Kidney (tissue), 22 donors: ENCODE measurements at places on chromosomes 6 and 20. TPM values are rescaled to one million over a fixed set of nuclear protein-coding genes. Genes with fewer than 3 reads are reported as not detected.

DNA sequence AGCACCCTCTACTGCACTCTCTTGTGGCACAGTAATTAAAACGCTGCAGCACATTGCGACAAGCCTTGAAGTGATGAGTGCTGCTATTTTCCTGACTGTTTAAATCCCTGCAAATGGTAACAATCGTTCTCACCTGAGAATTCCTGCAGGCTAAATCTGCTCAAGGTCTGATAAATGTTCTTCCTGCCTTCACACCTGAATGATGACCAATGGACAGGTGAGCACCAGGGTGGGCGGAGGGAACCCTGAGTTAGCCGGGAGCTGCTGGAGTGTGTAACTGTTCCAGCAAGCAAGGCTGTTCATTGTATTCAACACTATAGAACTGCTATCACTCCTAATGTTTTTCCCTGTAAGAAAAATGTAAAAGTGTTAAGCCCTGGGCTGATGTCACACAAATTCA is 4.0 kb downstream of the DACT2 start:
- peak; percentile 82 for DNase-seq

DNA sequence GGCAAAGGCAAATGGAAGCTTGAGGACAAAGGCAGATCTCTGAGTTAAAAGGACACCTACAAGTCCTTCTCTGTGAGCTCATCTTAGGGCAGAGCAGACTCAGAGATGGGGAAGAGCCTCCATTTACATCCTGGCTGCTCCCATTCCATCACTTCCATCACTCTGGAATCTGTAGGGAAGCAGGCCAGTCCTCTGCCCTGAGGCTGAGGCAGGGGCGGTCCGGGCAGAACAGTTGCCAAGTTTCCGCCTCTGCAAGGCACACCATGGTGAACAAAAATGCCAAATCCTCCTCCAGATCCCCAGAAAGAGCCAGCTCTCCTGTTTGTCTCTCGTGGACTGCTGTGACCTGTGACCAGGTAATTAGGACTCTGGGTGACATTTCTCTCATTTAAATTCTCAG is 209.6 kb upstream of the SSTR4 start:
- no peak for DNase-seq

DNA sequence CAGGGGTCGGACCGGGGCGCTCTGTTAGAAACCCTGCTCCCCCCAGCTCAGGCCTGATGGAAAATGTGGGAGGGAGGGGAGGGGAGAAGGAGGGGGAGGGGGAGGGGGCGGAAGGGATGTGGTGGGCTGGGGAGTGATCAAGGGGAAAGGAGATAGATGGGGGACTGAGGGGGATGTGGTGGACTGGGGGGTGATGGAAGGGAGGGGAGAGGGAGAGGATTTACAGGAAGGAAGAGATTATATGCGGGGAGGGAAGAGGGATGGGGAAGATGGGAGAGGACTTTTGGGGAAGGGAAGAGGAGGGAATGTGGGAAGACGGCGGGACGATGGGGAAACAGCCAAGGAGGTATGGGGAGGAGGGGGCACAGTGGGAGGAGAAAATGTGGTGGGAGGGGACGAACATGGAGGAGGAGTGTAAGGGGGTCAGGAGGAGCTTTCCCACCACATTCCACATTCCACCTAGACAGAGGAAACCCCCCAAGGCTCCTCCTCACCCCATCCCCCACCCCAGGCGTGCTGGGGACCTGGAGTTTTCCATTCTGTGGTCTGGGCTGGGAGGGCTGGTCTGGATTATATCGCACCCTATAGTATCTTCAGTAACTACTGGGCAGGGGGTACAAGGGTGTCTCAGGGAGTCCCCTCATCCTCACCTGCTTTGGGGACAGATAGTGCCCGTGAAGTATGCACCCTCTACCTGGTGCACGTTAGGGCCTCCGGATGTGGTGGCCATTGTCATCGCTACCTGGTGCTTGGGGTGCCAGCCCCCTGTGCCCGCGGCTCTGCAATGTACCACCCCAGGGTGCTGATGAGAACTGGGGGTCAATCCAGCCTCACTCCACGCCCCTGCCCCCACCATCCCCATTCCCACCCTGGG is 578 bp upstream of the PTGIS start:
- peak; percentile 89 for DNase-seq

- no peak for DNase-seq
Measured at GRCh38 chr6:14088600-14089192, 28.9 kb upstream of the CD83 start.

DNA sequence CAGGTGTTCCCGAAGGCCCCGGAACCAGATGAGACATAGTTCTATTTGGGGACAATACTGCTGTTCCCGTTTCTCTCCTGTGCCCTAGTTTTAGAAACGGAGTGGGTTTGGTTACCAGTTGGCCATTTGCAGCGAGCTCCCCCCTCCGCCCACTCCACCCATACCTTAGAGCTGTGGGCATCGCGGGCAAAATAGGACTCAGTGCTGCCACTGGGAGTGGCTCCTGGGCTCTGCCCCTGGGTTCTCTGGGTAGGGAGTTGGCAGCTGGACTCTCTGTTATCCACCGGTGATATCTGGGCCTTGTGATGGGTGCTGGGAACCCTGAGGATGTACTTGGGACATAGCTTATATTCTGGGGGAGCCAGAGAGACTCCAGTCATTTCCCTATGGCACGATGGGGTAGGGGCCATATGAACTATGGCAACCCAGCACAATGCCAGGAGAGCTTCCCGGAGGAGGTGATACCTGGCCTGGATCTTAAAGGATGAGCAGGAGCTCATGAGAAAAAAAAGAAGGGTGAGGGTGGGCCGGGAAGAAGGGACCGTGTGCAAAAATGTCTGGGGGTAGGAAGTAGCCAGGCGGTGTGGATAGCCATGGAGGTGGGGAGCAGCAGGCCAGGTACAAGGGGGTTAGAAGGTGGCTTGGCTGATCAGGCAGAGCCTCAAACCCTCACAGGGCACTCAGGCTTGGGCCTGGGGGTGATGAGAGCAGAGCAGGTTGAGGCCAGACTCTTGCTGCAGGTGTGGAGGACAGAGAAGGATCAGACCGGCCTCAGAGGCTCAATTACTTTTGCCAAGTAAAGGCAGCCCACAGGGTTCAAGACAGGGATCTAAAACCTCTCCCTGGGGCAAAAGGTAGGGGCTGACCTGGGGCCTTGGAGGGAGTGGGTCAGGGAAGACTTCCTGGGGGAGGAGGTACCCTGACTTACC is 9.6 kb downstream of the SRC start:
- DNase-seq, result peak; percentile 23

DNA sequence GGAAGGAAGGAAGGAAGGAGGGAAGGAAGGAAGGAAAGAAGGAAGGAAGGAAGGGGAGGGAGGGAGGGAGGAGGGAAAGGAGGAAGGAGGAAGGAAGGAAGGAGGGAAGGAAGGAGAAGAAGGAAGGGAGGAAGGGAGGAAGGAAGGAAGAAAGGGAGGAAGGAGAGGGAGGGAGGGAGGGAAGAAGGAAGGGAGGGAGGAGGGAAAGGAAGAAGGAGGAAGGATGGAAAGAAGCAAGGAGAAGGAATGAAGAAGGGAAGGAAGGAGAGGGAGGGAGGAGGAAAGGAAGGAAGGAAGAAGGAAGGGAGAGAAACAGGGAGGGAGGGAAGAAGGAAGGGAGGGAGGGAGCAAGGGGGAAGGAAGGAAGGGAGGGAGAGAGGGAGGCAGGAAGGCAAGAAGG is 204.9 kb downstream of the PHACTR1 start:
- no peak for DNase-seq

- DNase-seq, result no peak
Measured at GRCh38 chr6:134657751-134658527, 292.0 kb downstream of the ALDH8A1 start.

DNA sequence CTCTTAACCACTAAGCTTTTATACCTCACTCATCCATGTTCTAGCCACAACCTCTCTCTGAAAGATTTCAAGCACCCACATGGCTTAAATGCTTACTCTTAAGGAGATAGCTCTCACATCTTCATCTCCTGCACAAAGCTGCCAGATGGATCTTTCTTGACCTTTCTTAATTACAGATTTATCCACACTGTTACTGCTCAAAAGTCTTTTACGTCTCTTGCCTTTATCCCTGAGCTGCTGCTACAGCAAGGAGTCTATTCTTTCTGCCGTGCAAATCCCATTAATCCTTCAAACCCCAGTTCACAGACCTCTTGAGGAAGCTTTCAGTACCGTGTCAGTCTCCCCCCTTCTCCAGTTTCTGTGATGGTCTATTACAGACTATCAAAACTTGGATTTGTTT is 54.6 kb downstream of the B4GALT5 start:
- DNase-seq, result no peak

- no peak for DNase-seq
Measured at GRCh38 chr6:152534541-152534940, 102.6 kb downstream of the SYNE1 start.

DNA sequence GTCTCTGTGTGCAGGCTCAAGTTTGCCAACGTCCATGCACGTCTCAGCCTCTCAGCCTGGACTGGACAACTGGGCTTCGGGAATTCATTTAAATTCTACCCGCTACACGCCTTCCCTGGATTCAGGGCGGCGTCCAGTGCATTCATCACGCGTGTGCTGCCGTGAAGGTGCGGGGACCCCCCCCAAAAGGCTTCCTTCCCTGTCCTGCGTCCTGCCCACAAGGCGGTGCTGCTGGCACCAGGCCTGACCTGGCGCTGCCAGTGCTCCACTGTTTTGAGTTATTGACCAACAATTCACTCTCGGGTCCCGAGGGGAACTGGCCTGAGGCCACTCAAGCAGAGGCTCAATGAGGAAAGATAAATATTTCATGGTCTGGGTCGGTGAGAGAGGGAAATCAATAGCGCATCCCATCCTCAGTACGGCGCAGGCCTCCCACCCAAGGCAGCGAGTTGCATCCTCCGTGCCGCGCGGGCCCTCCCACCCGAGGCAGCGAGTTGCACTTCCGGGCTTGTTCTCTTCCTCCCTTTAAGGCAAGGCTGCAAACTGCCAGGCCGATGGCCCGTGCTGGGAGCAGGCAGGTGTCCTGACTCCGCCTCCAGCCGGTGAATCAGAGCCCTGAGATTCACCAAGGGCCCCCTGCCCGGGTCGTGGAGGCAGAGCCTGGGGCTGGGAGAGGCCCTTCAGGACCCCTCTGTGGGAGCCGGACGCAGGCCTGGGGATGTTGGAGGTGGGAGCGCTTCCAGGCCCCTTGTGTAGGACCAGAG is 22.8 kb upstream of the BHLHE23 start:
- DNase-seq, result peak; percentile 40

- DNase-seq, result no peak
Measured at GRCh38 chr6:30093951-30094661, 18.5 kb upstream of the RNF39 start.

DNA sequence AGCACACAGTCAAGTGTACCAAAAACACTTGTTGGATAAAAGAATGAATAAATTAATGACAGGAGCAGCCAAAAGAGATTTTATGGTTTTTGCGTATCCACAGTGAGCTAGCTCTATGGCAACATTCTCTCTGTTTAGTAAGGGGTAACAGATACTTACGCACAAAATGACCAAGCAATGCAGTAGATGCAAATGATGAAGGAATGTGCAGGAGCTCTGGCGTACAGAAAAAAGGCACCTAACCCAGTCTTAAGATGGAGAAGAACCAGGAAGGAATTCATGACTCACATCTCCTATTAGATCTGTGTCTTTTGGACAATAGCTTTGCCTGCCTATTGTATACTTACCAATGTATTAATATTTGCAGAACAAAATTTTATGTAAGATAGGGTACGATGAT is 191.9 kb upstream of the PREP start:
- no peak for DNase-seq

- no peak for DNase-seq
Measured at GRCh38 chr6:5457041-5457440, 195.7 kb downstream of the FARS2 start.

DNA sequence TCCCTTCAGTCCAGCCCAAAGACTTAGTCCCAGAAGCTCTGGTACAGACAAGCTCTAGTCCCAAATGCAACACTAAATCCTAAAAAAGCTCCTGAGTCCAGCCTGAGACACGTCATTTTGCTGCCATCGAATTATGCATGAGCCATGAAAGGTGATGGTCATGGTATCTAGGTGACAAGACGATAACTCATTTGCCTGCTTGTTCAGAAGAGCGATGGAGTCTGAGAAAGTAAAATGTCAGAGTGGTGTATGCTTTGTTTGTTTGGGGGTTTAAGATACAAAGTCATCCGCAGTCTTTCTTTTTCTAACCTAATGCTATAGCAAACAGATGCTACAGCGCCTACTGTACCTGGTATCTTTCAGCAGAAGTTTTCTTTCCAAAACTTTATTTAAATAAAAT is 54.7 kb downstream of the SLC23A2 start:
- no peak for DNase-seq

Gene DEFB123
- polyA plus RNA-seq, result not detected

Gene C2
- polyA plus RNA-seq, result 84.0 TPM

Gene LZTS3
- 23.0 TPM for polyA plus RNA-seq

Gene VIP
- 1.4 TPM for polyA plus RNA-seq

Gene TNNC2
- 1.9 TPM for polyA plus RNA-seq

Gene COL12A1
- polyA plus RNA-seq, result 12.3 TPM

Gene OLIG3
- polyA plus RNA-seq, result not detected

Gene SNX21
- polyA plus RNA-seq, result 35.6 TPM

Gene CLIC5
- 54.3 TPM for polyA plus RNA-seq

Gene SLC22A2
- polyA plus RNA-seq, result 73.7 TPM

Gene SEMG1
- polyA plus RNA-seq, result not detected
